Putamen (tissue), 1 donor: ENCODE measurements at places on chromosomes 6 and 20.

DNA sequence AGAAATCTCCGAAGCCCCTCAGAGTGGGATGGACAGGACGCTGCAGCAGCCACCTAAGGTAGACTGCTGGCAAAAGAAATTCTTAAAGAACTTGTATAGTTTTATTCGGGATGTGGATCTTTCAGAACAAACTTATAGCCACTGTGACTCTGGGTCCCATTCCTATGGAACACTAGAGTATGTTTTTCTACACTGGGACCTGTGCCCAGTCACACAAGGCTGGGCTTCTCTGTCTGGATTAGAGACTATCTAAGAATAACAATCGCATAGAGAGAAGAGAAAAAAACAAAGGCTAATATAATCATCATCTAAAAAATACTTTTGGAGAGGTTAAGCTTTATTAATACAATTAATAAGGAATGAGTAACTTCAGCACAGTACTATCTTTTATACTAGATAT lies 28.9 kb downstream of the RMND1 start:
- DNase-seq: no peak

GRCh38 chr20:61520076-61520892 lies 268.2 kb downstream of the CDH4 start:
- DNase-seq: no peak

GRCh38 chr6:36378243-36378920 lies 9.1 kb downstream of the ETV7 start:
- DNase-seq: no peak

DNA sequence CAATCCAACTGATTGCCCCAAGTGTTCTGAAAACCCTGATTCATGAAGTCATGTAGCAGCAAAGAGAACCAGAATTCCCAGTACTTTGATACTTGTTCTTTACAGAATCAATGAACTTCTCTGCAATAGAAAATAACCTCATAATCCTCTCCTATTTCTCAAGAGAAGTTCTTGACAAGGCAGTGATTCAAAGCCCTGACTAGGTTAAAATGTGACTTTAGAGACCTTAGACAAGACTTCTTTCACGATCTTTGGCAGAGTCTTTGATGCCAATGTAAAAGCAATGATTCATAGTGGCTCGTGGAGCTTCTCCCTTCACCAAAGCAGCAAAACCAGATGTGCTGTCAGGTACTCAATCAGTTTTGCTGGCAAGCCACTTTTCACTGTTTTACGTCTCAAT lies 95.2 kb downstream of the CDK19 start:
- no peak for DNase-seq

DNA sequence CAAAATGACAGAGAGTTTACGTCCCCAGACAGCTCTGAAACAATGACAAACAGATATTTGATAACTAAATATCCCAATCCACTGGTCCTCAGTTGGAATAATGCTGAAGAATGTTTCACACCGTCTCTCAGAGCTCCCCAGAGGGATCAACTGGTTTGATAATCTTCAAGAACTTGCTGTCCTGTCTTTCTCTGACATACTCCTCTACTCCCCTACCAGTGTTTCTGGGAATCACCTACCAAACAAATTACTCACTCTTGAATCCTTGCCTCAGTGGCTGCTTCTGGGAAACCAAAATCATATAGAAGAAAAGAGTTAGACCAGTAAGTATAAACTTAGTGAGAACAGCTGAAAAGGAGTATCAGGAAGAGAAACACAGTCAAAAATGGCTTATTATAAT lies 469.7 kb upstream of the JAG1 start:
- no peak for DNase-seq

GRCh38 chr6:142030115-142030619 lies 102.6 kb upstream of the GJE1 start:
- no peak for DNase-seq

DNA sequence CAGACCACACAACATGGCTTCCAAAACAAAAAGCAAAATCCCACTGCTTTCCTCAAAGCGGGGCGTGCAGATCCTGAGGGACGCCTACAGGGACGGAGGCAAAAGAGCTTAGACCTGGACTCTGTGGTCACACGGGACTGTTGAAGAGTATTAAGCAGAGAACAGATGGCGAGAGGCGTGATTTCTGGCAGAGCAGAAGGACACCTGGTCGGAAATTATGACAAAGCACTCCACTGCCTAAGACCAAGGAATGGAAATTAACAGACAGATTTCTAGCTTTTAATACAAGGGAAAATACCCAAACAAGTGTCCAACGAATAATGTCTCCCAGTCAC lies 15.4 kb downstream of the CST7 start:
- DNase-seq: no peak
